PC-9 (cell line): ENCODE measurements at places on chromosomes 2 and 18. TPM values are rescaled to one million over a fixed set of nuclear protein-coding genes. Genes with fewer than 3 reads are reported as not detected.

ACAA2 gene
- 33.7 and 37.7 TPM in 2 replicates for total RNA-seq

SAG gene
- not detected in 2 replicates for total RNA-seq

CHN1 gene
- 11.8 and 14.0 TPM in 2 replicates for total RNA-seq

IGFBP5 gene
- 5.5 and 10.0 TPM in 2 replicates for total RNA-seq

EFEMP1 gene
- 61.3 and 86.3 TPM in 2 replicates for total RNA-seq

CLEC4F gene
- total RNA-seq: not detected in 2 replicates

- no peak for DNase-seq
- H3K27ac ChIP-seq: no peak overlapping the region
- no peak overlapping the region for H3K4me3 ChIP-seq
- H3K4me1 ChIP-seq: no peaks in the 10 kb centered on the region
- H3K36me3 ChIP-seq: no peaks in the 10 kb centered on the region
- peaks cover 94% of the 10 kb centered on the region for H3K27me3 ChIP-seq
Measured at GRCh38 chr2:1833726-1834125, 89.4 kb upstream of the PXDN start.

DNA sequence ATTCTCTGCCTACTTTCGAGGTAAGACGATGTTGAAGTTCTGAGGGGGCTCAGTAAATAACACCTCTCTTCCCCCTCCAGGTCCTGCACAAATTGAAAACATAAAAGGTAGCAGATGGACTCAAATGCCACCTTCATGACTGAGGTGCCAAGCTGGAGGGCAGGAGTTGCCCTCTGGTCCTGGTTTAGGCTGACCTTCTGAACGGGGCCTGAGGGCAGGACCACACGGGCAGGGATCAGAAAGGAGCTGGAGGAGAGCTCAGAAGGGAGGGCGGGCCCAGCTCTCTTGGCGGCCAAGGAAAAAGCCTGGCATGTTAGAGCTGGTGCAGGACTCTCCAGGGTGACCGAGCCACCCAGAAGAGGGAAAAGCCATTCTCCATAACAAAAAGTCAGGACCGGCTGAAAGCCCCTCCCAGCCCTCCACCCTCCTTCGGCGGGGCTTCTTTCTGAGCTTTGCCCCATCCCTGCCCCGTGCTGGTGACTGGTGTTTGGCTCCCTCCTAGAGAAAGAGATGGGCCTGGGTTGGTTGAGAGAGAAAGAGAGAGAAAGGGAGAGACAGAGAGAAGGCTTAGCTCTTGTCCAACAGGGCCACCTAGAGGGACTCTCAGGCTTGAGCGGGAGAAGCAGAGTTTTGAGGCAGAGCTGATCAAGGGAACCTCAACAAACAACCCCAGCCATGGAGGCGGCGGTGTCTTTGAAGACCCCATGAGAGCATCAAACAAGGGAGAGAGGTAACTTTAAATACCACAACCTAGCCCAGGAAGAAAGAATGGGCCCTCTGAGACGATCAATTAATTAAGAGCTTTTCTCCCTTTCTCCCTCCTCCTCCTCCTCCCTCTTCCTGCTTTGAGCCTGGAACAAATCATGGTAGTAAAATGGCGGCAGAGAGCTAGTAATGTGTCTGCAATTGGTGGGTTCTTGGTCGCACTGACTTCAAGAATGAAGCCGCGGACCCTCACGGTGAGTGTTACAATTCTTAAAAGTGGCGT, 50.8 kb downstream of the WIPF1 start:
- H3K27me3 ChIP-seq: 0 out of 2 replicates have a peak, but pooled peaks cover 5% of the 10 kb centered on the region
- peak; percentile 79 for DNase-seq
- no peak overlapping the region for H3K27ac ChIP-seq
- 0 out of 2 replicates have a peak, but pooled peaks cover 4% of the 10 kb centered on the region for H3K4me1 ChIP-seq
- H3K4me3 ChIP-seq: peak overlapping the region; percentile 58
- H3K36me3 ChIP-seq: no peaks in the 10 kb centered on the region

DNA sequence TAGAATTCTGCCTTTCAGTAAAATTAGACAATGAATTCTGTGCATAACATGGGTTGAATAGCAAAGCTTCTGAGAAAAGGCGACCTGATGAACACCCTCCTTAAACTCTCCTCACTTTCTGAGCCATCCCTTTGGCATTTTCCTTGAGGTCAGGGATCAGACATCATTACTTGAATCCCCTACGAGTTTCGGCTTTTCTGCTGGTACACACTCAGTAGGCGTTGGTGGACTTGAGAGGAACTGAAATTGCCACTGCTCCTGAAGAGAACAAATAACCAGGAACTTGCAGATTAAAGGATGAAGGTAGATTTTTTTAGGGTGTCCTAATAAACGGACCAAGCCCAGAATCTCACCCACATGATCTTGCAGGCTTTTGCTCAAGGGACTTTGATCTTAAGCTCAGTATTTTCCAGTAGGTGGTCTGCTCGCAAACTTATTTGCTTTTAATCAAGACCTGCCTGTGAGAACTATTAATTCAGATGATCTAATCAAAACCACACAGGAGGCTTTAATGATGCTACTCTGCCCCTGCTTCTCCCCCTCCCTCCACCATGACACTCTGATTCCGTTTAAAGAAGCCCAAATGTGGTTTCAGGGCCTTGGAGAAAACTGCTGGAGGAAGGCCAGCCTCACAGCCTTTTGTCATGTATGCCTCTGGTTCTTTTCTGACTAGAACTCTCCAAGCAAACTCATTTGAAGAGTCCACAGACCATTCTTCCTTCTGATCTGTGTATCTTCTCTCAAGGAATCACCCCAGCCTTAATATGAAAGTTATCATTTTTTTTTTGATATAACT, 124.9 kb downstream of the PRKCE start:
- H3K27me3 ChIP-seq: no peaks in the 10 kb centered on the region
- no peaks in the 10 kb centered on the region for H3K4me1 ChIP-seq
- no peak overlapping the region for H3K27ac ChIP-seq
- no peak overlapping the region for H3K4me3 ChIP-seq
- H3K36me3 ChIP-seq: no peaks in the 10 kb centered on the region

GRCh38 chr2:182792441-182792840, 74.0 kb downstream of the FRZB start:
- H3K4me3 ChIP-seq: no peak overlapping the region
- H3K27me3 ChIP-seq: no peaks in the 10 kb centered on the region
- H3K4me1 ChIP-seq: no peaks in the 10 kb centered on the region
- no peaks in the 10 kb centered on the region for H3K36me3 ChIP-seq
- no peak overlapping the region for H3K27ac ChIP-seq
- DNase-seq: no peak

DNA sequence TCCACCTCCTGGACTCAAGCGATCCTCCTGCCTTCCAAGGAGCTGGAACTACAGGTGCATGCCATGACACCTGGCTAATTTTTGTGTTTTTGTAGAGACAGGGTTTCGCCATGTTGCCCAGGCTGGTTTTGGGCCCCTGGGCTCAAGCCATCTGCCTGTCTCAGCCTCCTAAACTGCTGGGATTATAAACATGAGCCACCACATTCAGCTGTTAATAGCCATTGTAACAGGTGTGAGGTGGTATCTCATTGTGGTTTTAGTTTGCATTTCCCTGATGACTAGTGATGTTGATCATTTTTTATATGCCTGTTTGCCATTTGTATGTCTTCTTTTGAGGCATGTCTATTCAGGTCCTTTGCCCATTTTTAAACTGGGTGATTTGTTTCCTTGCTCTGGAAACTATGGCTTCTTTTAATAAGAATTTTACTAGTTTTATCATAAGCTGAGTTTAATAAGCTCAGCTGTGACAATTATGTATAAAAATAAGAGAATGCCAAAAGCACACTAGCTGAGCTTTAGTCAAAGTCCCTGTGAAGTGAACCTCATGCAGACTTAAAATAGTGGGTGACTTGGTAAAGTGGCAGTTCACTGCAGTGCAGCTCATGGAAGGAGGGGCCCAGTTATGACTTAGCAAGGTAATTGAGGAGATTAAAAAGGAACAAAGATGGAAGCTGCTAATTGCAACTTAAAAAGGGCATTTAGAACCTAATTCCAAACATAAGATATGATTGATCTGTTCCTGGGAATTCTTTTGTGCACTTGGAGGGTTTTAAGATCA, 465.1 kb downstream of the TGIF1 start:
- no peak overlapping the region for H3K4me3 ChIP-seq
- no peak for DNase-seq
- no peaks in the 10 kb centered on the region for H3K27me3 ChIP-seq
- H3K27ac ChIP-seq: no peak overlapping the region

- no peak for DNase-seq
- 0 out of 2 replicates have a peak, but pooled peaks cover 4% of the 10 kb centered on the region for H3K27me3 ChIP-seq
- H3K4me3 ChIP-seq: no peak overlapping the region
- no peak overlapping the region for H3K27ac ChIP-seq
- H3K36me3 ChIP-seq: no peaks in the 10 kb centered on the region
- peaks cover 27% of the 10 kb centered on the region for H3K4me1 ChIP-seq
Measured at GRCh38 chr2:11676640-11677039, 6.6 kb upstream of the NTSR2 start.

- H3K4me3 ChIP-seq: no peak overlapping the region
- no peak for DNase-seq
- H3K4me1 ChIP-seq: no peaks in the 10 kb centered on the region
- H3K27ac ChIP-seq: no peak overlapping the region
- H3K36me3 ChIP-seq: no peaks in the 10 kb centered on the region
- peaks cover 75% of the 10 kb centered on the region for H3K27me3 ChIP-seq
Measured at GRCh38 chr2:121064186-121064585, 220.8 kb downstream of the TFCP2L1 start.

DNA sequence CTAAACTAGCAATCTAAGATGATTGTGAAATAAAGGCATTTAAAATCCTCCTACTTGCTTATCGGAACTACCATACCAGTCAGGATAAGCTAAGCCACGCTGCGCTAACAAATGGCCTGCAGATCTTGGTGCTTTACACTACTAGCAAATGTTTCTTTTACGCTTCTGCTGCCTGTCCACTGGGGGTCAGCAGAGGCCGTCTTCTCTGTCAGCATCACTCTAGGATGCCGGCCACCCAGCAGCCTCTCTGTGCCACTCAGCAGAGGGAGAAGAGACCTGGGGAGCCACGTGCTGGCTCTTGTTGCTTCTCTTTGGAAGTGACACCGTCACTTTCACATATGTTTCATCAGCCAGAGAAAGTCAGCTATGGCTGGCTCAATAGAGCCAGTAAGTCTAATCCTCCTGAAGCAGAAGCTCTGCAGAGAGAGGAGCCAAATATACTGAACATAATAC, 36.6 kb downstream of the COPS8 start:
- peaks cover 19% of the 10 kb centered on the region; the same call in 1 of the 2 replicates for H3K4me1 ChIP-seq
- H3K27me3 ChIP-seq: no peaks in the 10 kb centered on the region
- peak overlapping the region; percentile 44 for H3K27ac ChIP-seq
- H3K36me3 ChIP-seq: no peaks in the 10 kb centered on the region
- H3K4me3 ChIP-seq: no peak overlapping the region

GRCh38 chr18:27447451-27447881, 262.4 kb upstream of the CHST9 start:
- H3K4me3 ChIP-seq: no peak overlapping the region
- no peaks in the 10 kb centered on the region for H3K4me1 ChIP-seq
- H3K36me3 ChIP-seq: no peaks in the 10 kb centered on the region
- H3K27me3 ChIP-seq: no peaks in the 10 kb centered on the region
- no peak overlapping the region for H3K27ac ChIP-seq
- no peak for DNase-seq
